ENCODE measurements at places on chromosomes 2 and 18.

- DNase-seq = no peak
Measured at GRCh38 chr2:233544200-233544610, 22.4 kb downstream of the USP40 start.

GRCh38 chr2:30255466-30256408, 24.4 kb downstream of the LBH start:
- no peak for DNase-seq

DNA sequence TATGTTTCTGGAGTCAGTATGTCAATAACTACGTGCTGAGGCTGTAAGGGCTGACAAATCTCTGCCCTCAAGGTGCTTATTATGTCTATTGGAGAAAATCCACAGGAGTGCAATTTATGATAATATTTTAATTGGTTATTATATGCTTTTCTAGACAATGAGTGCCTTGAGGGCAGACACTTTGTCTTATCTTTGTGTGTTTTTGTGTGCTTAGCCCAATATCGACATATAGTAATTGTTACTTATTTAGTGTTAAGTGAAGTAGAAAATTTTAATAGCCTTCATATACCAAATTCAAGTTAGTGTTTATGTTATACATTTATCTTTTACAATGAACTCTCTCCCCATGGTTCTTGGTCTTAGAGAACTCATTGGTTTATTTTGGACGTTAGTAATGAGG, 118.9 kb downstream of the WDR7 start:
- no peak for DNase-seq

DNA sequence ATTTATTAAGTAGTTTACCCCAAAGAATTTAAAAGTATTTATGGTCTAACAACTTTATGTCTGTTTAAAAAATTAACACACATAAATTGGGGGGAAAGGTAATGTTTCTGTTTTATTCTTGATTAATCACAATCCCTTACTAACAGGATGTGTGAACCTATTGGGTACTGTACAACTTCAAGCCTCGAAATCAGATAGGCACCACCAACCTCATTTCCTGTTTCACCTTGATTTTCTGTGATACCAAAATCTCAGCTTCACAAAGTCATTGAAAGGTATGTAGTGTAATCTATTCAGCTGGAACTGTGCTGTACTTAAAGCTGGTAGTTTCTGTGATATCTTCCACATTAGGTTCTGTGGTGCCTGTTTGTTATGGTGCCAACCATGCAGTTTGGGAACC, 4.0 kb downstream of the RNMT start:
- no peak for DNase-seq

DNA sequence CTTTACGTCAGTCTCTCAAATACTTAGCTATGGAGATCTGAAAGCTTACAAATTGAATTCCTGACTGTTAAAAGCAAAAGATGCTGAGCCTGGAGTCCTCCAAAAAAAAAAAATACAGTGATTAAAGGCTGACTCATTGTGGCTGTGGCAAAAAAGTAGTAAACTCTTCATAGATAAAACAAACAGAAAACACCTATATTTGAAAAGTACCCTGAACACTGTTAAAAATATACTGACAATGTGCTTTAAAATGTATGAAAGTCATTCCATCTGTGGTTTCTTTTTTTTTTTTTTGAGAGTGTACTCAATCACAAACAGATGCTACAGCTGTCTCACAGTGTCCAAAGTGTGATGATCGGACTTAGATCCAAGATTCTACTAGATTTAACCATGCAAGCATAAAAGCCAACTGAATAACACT, 267.6 kb upstream of the CYP26B1 start:
- DNase-seq = no peak

- DNase-seq = no peak
Measured at GRCh38 chr18:47912794-47913585, 17.5 kb downstream of the SMAD2 start.

GRCh38 chr2:212921061-212921460, 230.4 kb downstream of the IKZF2 start:
- DNase-seq = no peak

DNA sequence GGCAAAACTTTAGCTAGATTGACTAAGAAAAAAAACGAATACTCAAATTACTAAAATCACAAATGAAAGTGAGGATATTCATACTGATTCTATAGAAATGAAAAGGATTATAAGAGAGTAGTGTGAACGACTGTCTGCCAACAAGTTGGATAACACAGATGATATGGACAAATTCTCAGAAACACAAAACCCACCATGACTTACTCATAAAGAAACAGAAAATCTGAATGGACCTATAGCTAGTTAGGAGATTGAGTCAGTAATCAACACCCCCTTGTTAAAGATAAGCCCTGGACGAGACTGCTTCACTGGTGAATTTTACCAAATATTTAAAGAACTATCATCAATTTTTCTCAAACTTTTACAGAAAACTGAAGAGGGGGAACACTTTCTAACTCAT, 108.8 kb upstream of the TMEM200C start:
- DNase-seq = no peak

DNA sequence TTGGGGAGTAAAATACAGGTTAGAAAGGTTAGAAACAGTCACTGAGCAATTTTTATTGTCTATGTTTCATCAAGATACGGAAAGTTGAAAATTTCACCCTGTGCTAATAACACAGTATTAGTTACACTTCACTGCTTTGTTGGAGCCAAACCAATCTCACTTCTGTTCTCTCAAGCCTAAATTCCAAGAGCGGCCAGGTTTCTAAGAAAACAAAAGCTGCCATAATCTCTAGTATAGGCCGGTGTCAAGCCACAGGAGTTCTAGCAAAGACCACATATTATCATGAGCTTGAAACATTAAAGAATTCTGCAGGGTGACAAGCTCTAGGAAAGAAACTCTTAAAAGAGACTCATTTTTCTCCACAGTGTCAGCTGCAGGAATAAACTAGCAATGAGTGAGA, 128.7 kb downstream of the TXNL1 start:
- no peak for DNase-seq

- DNase-seq = peak; percentile 44
Measured at GRCh38 chr2:34096562-34097171, 497.6 kb upstream of the FAM98A start.

DNA sequence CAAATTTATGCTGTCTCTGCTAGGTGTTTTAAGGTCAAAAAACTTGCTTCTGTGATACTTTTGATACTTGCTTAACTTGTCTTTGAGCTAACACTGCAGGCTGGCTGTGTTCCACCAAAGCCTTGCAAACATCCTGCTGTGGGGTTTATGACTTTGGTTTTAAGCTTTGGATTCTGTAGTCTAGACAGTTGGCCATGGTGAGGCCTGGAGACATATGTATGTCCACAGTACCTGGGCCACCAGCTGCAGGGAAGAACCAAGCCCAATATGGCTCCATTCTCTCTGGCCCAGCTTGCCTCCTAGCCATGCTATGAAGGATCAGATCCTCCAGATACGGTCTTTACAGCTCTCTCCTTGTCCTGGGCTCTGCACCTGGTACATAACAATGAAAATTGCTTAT, 113.9 kb downstream of the INO80D start:
- no peak for DNase-seq

- DNase-seq = no peak
Measured at GRCh38 chr2:239470151-239470900, 69.5 kb upstream of the HDAC4 start.

DNA sequence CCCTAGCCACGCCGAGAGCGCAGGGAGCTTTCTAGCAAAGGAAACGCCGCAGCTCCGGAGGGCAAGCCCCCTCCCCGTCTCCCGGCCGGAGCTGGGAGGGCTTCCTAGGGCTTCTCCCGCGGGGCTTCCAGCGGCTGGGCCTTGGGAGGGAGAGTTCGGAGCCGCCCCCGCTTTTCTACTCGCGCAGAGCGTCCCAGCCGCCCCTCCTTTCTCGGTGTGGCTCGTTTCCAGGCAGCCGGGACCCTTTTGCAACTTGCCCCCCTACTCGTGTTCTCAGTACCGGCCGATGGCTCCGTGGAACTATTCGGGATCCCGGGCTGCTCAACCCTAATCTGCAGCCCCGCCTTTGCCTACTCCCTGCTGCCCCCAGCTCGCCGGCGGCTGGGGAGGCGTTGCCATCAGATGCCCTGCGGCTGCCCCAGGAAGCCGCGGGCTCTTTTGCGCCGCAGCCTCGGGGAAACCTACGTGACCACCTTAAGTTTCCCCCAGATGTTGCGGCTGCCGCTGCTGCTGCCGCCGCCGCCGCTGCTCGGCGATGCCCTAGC, 1.5 kb upstream of the NR4A2 start:
- DNase-seq = peak; percentile 72

- no peak for DNase-seq
Measured at GRCh38 chr18:48950536-48951447, at the start of gene SMAD7. Gene SMAD7 (minus strand): TSS chr18:48950965. CDS start chr18:48950424, 541 bp downstream.

DNA sequence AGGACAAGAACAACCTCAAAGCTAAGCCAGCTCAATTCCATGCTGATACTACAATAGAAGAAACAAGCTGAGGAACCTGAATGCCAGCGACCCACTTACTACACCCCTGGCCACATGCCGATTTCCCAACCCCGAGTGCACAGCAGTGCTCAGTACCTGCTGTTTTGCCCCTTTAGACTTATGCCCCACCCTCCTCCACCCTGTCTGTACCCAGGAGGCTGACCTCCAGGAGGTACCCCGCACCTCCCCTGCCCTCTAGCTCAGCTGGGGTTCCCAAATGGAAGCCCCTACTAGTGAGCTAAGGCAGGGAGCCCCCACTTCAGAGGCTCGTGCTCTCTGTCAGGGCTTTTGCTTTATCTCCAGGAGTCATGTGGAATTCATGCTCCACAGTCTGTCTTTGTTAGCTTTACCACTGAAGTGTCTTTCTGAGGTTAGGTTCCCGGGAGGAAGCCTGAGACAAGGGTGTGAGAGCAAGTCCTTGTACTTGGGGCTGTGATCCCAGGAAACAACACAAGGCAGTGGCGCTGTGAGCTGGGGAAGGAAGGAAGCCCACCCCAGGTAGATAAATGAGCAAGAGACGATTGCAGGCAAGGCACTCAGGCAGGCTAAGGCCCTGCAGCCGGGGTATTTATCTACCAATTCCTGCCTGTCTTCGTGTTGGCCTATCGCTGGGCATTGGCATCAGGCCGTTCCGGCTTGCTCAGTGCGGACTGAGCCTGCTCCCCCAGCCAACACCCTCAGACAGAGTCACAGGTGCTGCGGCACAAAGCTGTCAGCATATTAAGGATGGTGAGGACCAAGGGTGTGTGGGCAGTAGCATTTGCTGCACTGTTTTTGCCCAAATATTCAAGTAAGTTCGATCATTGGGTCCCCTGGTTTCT, 220.5 kb downstream of the CYP26B1 start:
- no peak for DNase-seq

- DNase-seq = no peak
Measured at GRCh38 chr2:237480988-237481525, 6.0 kb upstream of the MLPH start.

DNA sequence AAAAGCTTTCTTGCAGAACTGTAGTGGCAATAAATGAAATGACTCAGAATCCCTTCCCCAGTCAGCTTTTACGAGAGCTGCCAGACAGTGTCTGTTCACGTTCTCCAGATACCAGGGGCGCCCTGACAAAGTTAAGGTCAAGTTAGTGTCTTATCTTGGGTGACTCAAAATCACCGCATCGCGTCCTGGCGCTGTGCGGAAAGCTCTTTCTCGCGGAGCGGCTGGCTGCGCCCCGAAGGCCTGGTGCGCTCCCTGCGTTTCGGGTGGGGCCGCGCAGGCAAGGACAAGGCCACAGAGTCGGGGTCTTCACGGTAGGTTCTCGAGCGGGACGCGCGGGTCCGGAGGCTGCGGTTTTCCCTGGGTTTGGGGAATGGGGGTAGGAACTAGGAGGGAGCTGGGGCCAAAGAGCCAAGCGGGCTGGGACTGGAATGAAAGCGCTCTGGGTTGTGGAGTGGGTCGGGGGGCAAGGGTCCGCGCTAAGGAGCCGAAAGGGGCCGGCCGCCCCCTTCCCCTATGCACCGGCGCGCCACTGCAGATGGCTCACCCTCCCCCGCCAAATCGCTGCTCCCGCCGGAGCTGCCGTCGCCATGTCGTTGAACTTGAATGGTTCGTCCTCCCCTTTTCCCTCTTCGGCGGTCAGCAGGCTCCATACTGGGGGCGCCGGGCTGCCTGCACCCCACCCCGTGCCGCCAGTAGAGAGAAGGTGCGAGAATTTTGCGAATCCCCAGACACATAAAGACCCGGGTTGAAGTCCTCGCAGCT, 2.6 kb upstream of the HOXD11 start:
- no peak for DNase-seq

DNA sequence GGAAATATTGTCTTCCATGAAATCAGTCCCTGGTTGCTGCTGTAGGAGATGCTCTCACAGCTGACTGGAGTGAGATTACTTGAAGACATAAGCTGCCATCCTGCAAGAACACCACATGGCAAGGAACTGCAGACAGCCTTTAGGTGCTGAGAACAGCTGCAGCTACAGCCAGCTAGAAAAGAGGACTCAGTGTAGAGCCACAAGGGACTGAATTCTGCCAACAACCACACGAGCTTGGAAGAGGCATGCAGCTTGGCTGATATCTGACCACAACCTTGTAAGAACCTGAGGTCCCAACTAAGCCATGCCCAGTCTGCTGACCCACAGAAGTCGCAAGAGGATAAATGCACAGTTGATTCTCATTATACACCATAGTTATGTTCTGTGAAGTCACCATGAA, 181.8 kb upstream of the ARL4C start:
- DNase-seq = no peak

- no peak for DNase-seq
Measured at GRCh38 chr2:212109217-212109616, 429.4 kb downstream of the ERBB4 start.

DNA sequence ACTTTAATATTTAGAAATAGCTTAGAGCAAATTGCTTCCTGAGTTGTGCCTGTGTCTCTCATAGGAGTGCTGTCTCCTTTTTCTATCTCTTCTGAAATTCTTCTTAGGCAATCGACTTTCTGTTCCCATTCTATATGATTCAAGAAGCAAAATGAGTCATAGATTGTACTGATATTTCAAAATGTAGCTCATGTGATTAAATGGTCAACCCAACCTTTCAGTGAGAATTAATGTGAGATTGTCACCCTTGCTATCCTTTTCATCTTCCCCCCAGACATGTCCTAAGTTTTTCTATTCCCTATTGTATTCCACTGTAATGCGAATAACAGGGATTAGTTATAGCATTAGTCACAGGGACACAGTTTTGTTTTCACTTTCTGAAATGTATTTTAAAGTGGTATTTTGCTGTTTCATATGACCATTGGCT, 413.6 kb downstream of the THSD7B start:
- no peak for DNase-seq

GRCh38 chr18:54140641-54141040, 83.8 kb downstream of the MBD2 start:
- no peak for DNase-seq

DNA sequence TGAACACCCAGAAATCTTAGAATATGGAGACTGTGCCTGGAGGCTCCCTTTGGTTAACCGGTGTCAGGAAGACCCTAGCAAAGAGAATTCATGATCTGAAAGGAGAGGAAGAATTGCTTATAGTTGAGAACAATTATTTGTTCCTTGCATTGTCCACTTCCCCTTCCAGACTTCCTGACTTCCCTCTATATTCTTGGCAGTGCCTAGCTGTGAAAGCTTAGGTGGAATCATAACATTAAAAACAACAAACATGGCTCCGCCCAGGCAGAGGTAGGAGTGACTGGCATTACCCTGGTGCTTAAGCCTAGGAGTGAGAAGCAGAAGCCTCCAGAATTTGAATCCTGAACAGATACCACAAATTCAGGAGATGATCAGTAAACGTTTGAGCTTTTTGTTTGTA, 1.9 kb downstream of the TTL start:
- no peak for DNase-seq
